A172 (cell line): ENCODE measurements at places on chromosomes 12 and 14.
A peak's percentile ranks its signal among the peaks of the same experiment; 100 is the strongest.

DNA sequence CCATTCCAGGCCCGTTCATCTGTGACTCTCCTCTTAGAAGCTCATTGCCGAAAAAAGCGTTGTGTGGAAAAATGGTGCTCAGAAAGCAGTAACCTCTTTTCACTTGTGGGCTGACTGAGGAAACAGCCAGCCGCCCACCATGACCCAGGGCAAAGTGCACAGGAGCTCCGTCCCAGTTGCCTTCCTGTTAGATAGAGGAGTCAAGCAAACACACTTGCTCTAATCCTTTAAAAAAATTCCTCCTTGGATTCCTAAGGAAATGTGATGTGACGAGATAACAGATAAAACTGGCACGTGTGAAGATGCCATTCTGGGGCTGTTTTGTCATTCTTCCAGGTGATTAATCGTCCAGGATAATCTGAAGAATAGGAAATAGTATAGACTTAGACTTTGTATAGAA is 396.8 kb upstream of the DDHD1 start:
- DNase-seq, result no peak

- DNase-seq, result no peak
These were observed 9.8 kb upstream of the SERPINA5 start for GRCh38 chr14:94571395-94571794.

GRCh38 chr14:21257394-21257909 is 11.8 kb downstream of the HNRNPC start:
- DNase-seq, result no peak

- no peak for DNase-seq
These were observed 4.1 kb upstream of the CLEC4D start for GRCh38 chr12:8508910-8509841.

GRCh38 chr12:101931498-101932326 is 54.3 kb downstream of the DRAM1 start:
- DNase-seq, result no peak

GRCh38 chr12:69651922-69652321 is 41.2 kb upstream of the LRRC10 start:
- no peak for DNase-seq

DNA sequence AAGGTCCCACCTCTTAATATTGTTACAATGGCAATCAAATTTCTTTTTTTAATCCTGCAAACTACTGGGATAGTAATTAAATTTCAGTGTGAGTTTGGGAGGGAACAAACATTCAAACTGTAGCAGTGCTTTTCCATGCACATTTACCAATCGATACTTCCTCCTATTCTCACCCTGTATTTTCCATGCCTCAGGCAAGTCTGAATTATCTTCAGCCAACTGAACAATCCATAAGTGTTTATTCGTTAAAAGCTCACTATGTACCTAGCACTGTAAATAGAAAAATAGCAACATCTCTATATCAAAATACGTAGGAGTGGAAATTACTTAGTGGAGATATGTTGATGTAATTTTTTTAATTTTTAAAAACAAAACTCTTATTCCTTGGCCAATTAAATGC is 43.5 kb downstream of the CCDC177 start:
- no peak for DNase-seq

- DNase-seq, result no peak
These were observed 174.0 kb downstream of the DAD1 start for GRCh38 chr14:22414876-22415604.

GRCh38 chr12:64299628-64300027 is 77.5 kb upstream of the KICS2 start:
- no peak for DNase-seq

- no peak for DNase-seq
These were observed 14.1 kb downstream of the ACACB start for GRCh38 chr12:109130297-109131153.

DNA sequence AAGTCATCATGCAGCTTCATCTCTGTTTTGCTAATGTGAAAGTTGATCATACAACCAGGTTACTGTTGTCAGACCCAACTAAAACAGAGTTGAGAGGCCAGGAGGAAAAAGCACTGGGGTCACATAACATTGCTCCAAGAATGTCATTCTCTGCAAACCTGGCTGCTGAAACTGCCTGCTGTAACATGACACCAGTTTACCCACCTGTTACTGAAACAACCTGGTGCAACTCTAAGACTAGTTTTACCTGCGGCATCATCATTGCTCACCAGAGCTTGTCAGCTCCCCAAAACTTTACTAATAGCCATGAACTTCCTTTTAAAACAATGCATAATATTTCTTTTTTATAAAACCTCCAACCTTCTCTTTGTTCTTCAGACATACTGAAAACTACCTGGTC is 30.7 kb upstream of the DEGS2 start:
- DNase-seq, result no peak

GRCh38 chr12:56315249-56315621 is 553 bp downstream of the CNPY2 start:
- DNase-seq, result no peak

DNA sequence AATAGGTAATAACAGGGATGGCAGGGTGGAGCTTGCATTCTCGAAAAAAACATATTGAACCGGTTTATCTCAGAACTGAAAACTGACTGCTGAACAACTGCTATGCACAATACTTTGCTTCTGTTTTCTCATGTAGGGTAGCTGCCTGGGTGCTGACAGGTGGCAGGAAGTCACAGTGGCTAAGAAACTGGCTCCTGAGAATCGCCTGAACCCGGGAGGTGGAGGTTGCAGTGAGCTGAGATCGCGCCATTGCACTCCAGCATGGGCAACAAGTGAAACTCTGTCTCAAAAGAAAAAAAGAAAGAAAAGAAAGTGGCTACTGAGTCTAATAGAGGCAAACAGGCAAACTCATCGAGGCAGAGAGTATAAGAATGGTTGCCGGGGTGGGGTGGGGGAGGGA is 113.1 kb downstream of the CCDC60 start:
- no peak for DNase-seq

DNA sequence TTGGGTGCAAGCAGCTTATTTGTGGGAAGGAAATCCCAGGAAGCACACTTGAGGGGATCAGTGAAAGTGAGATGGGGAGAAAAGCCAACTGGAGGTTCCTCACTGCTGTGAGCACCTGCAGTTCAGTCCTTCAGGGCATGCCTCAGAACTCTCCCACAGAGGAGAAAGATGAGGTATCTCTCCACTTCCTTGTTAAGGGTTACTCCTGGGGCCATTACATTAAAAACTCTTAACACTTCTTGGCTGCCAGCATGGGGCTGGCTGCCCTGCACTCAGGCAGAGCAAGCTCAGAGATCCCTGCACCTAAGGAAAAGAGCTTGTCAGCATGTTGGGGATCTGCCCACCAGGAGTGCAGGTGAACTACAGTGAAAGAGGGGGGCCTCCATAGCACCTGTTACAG is 28.8 kb downstream of the FERMT2 start:
- DNase-seq, result no peak

GRCh38 chr12:110566993-110567392 is 16.1 kb downstream of the PPTC7 start:
- DNase-seq, result no peak

GRCh38 chr12:31931796-31932715 is 27.2 kb upstream of the RESF1 start:
- DNase-seq, result no peak

DNA sequence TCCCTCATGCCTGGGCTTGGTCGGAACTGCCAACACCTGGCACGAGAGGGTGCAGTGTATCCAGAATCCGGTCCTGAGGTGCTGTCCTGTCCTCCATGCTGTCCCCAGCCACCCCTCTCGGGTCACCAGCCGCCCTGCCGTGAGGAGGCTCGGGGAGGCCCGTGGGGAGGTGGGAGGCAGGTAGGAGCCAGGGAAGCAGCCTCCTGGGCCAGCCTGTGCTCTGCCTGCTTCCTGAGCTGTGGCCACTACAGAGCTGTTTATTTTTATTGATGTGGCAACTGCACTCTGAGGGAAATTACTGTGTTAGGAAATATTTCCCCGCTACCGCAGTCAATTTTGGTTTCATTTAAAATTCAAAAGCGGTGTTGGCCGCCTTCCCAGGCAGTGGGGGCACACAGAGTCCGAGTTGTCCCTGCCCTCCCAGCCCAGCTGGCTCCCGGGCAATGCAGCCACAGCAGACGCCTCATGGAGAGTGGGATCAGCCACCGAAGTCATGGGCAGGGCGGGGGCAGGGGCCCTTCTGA is 18.3 kb downstream of the NOC4L start:
- DNase-seq, result peak; percentile 82

DNA sequence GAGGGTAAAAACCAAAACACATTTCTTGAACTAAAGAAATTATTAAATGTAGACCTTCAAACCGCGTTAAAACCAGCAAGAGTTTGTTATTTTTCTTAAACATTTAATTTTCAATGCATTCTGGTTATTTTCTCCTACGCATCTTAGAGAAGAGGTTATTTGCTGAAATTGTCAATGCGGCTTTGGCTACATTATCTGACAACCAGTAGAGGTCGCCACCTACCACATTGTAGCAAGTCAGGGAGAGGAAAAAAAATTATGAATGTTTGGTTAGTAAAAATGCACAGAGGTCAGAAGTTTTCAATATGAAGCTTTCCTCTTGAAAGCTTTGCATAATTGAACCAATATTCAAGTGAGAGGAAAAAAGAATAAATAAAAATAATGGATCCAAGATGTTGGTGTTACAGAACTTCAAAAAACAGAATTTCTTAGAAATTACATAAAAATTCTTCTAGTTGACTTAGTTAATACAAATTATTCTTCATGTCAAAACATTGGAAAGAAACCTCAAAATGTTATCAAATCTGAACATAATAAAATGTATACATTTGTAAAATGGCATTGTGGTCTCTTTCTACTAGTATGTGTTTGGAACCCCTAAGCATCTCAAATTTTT is 159.4 kb upstream of the TMTC2 start:
- DNase-seq, result peak; percentile 36

DNA sequence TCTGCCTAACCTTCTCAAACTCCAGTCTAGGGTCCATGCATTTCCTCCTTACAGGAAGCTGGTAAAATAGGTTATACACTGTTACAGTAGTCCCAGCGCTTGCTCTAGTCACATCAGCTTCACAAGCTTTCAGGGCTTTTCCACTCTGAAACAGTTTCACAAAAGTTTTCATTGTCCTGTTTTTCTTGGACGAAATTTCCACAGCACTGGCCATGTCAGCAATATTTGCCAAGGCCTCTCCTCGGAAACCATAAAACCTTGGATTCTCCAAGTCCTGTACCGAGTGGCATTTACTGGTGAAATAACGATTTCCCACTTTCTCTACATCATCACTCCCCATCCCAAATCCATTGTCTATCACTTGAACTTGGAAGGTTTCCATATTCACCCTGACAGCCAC is 2.1 kb downstream of the MLH3 start:
- DNase-seq, result no peak

GRCh38 chr14:79161571-79161970 is 991.4 kb downstream of the NRXN3 start:
- peak; percentile 18 for DNase-seq

DNA sequence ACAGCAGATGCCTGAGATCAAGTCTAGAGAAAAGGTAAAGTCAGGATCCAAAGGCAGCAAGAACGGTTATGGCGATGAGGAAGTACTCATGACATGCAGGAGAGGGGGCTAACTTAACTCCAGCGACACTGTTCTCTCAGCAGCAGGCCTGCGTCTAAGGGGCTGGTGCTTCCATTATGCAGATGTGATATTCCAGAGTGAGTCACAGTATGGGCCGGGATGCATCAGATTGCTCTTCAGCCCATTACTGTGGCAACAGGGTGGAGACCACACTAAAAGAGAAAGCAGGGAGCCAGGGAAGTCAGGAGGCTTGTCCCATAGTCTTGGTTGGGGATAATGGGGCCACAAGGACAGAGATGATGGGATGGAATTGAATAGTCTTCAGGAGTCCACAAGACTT is 151.8 kb upstream of the NTF3 start:
- DNase-seq, result no peak

GRCh38 chr12:48580831-48581230 is 11.0 kb upstream of the LALBA start:
- DNase-seq, result peak; percentile 4

DNA sequence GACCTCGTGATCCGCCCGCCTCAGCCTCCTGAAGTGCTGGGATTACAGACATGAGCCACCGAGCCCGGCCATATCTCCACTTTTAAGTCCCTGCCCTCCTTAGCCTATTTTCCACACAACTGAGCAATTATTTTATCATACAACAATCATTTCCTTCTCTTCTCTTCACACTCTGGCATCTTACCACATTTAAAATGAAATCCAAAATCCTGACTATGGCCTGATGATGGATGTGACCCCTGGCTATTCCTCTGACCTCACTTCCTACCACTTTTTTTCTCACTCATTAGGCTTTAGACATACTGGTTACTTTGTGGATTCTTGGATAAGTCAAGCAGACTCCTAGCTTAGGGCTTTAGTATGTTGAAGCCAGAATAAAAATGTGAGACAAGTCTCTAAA is 21.9 kb upstream of the EID3 start:
- DNase-seq, result peak; percentile 64

DNA sequence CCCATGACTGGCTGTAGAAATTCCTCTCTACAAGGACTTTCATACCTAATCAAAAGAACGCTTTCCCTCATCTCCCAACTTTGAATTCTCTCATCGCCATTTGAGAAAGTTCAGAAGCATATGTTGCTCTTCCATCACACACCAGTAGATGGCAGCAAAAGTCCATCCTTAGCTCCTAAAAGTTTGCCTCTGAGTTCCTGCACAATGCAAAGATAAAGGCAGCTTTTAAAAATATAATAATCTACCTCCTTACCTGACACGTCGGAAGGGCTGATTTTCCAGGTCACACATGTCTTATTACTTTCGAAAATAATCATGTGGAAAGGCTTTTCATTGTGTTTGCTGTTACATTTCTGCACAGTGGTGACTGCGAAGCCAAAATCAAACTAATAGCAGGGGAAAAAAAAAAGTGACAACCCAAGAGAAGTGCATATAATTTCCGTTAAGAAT is 456.7 kb upstream of the SEL1L start:
- peak; percentile 10 for DNase-seq

DNA sequence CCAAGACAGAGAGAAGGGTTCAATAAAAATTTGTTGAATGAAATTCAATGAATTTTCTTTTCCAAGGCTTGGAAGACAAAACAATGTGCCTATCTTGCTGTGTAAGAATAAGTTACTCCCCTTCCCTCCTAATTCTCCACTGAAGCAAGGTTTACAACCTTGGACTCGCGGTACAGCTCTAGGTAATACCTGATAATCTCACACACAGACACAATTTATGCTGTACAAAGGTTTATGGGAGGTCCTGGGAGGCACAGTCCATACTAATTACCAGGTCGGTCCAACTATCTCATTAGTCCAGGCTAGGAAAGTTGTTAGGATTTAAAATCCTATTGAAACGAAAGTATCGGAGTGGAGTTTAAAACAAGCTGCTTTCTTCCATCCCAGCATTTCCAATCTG is 42.6 kb downstream of the NELL2 start:
- no peak for DNase-seq

DNA sequence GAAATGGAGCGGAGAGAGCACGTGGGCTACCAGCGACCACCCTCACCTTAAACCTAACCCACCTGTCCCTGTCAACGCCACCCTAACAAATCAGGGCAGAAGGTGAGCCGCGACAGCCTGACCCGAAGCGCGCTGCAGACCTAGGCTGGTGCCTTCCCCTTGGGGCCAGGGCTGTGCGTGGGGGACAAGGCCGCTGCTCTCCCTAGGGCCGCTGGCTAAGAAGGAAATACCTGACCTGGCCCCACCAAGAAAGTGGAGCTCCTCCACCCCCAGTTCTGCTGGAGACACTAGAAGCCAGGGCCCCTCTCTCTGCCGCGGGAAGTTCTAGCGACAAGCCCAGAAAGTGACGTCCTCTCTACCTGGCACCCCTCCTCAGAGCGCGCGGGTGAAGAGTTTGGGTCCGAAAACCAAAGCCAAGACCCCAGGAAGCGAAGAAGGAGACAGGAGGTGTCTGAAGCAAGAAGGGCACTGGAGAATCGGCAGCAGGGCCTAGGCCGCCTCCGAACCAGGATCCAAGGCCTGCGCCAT is 7.5 kb downstream of the SIX1 start:
- DNase-seq, result no peak

GRCh38 chr14:58882577-58883018 is 244.8 kb downstream of the DACT1 start:
- DNase-seq, result no peak
